Mesothelial cell of epicardium (in vitro differentiated cells): ENCODE measurements at places on chromosomes 3 and 15.

DNA sequence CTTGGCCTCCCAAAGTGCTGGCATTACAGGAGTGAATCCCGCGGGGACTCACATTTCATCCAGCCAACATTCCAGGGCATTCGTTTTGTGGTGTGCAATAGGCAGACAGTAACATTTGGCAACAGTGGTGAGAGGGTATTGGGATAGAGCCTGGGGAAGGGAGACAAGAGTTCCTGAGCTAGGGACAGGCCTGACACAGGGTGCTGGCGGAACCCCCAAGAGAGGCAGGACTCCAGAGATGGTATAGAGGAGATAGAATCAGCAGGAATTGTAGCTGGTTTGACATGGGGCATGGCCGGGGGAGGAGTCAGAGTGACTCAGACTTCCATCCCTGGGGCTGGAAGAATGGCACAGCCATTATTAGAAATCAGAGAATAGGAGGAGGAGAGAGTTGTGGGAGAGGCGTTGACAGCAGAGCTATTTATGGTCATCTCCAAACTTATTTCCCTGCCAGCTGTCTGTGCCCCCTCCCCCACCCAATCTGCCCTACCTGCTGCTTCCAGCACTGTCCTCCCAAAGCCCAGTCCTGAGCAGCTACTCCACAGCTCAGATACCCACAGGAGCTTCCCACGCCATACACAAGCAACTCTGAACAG is 4.4 kb upstream of the IDH2 start:
- no peak for DNase-seq

- DNase-seq, result no peak
Measured at GRCh38 chr3:139434764-139435307, 41.5 kb downstream of the RBP2 start.

DNA sequence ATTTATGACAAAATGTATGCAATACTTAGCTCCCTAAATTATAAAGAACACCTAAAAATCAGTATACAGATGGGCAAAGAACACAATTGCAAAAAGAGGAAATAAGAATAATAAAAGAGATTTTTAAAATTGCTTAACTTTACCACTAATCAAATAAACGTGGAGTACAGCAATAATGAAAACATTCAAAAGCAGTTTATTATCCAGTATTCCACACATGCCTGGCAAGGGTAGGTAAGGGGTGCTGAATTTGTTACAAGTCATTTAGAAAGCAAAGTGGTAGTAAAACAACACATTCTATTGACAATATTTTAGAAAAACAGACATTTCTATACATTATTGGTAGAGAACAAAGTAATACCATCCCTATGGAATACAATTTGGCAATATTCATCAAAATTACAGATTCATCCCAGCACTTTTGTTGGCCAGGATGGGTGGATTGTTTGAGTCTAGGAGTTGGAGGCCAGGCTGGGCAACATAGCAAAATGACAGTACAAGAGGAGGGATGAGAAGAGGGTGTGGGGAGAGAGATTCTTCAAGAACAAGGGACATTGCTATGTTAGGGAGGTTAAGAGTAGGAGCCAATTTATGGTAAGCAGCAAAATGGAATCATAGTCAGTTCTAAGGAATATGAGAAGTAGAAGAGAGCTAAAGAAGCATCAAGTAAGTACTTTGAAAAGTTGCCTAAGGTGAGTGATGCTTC is 3.7 kb upstream of the ACKR4 start:
- DNase-seq, result no peak

DNA sequence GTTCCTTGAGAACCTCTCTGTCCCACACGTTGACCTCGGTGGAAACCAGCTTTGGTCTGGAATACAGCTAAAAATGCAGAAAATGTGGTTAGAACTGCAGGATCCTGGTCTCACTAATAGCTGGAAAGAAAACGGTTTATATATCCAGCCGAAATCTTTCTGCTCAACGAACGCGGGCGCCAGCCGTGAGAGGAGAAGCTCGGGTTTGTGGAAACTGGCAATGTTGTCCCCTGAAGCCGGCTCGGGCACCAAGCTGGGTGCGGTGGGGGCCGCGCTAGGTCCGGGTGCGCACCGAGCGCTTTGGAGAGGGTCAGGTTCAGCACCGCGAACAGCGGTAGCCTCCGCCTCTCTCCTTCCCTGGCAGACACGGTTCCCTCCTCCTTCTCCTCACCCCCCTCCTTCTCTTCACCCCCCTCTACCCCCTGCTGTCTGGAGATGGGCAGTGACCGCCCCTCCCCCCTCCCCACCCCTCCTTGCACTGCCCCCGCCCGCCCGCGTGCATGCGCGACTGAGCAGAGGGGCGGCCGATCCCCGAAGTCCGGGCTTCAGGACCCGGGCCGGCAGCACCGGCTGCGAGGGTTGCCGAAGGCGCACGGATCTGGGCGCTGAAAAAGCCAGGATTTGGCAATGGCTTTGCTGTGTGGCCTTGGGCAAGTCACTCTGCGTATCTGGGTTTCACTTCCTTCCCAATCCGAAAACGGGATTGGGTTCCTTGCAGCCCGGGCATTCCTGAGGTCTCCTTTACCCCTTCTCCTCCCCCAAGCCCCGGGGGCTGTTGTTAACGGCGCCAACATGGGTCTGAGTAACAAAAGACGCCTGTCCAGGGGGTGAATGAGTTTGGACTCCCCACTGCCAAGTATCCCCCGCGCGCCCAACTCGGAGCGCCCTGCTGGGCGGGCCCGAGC is at the start of gene SKOR1:
SKOR1 (plus strand) TSS at position 534 of the 905 bp plus-strand sequence; CDS start at position 628, 94 bp downstream.
- DNase-seq, result no peak

- DNase-seq, result no peak
Measured at GRCh38 chr15:58438956-58439355, 7.2 kb downstream of the LIPC start.

DNA sequence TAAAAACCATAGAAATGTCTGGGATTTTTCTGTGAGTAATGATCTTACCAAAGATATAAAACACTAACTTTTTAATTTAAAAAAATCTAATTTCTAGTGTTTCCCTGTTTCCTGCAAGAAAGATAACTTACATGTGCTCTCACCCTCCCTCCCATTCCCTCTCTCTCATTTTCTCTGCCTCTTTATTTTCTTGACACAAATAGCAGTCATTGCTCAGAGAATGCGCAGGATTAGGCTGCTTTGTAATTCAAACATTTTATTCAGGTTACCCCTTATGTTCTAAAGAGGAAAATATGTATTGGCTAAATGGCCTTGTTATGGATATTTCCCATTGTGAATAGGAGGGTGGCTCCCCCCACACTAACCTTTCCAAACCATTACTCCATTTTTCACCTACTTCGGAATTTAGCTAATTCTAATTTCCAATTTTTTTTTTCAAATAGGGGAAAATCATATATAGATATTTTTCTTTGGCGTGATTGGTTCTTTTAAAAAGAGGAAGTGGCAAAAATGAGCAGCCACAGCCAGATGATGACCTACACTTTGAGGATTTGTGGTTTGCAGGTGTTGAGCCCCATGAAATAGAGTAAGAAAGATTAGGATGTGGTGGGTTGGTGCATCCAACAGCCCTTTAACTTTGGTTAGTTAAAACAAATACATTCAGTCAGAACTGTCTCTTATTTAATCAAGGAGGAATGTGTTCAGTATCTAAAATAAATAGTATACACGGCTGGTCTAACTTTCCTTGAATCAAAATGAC is 554.4 kb downstream of the IGSF11 start:
- no peak for DNase-seq

DNA sequence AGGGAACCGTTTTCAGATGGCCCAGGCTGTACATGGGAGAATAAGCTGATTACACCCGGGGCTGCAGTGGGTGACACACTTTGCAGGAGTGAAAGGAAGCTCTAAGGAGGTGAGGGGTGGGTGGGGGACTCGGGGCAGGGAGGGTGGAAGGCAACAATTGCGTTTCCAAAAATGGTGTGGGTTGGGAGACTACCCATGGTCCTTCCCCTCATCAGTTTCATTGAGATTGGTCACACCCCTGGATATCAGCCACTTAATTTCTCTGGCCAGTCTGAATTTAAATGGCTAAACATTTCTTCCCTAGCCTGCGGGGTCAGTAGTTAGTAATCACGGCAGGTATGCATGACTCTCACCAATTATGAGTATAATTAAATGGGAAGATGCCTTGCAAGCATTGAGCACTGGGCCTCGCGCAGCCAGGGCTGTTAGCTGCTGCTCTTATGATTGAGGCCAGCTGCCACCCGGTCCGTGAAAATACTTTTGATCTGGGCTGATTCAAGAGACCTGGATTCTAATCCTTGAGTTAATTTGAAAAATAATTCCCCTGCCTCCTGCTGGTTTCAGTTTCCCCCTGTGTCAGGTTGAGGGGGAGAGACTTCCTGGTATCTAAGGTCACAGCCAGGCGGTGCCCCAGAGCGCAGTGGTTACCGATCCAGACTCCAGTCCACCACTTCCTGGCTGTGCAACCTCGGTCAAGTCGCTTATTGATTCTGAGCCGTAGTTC is 23.3 kb downstream of the SLC6A6 start:
- DNase-seq, result no peak

DNA sequence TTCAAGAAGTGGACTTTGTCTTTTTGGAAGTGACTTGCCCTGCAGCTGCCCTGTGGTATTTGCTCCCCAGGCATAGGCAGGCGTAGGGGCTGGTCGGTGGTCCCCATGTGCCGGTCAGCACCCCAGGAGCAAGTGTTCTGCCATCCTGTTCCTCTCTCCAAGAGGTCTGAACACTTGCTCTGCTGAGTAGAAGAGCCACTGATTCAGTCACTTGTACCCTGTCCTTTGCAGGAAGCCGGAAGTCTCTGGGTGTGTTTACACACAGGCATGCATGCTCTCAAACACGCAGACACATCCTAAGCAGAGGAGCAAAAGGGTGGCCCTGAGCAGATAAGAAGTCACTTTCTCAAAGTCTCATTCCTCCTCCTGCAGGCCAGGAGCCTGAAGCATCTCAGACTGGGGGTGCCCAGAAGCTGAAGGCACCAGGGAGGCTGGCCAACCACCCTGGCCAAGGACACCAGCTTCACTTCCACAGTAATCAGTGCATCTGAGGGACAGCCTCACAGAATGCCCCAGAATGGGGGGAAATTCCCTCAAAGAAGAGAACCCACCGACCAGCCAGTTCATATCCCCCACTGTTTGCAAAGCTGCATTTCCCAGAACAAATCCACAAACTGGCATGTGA is 88.7 kb upstream of the POMGNT2 start:
- DNase-seq, result no peak

- no peak for DNase-seq
Measured at GRCh38 chr15:90834626-90835025, 33.8 kb upstream of the FURIN start.

- no peak for DNase-seq
Measured at GRCh38 chr15:35107122-35107521, 22.0 kb upstream of the NANOGP8 start.

GRCh38 chr15:46296797-46297196 is 662.0 kb downstream of the SQOR start:
- DNase-seq, result no peak

DNA sequence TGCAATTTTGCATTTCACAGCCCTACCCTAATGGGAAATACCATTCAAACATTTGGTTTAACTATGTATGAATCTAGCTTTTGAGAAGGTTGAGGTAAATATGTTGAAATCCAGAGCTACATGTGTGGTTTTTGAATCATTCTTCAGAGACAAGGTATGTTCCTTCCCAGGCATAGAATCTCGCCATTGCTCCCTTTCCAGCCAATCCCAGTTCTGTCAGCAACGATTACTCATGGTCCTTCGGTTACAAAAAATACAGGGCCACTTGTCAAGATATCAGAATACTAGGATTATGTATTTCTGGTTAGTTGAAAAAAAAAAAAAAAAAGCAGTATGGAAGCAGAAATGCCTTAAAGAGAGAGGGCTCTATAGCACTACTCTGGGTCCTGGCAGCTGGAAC is 182.4 kb downstream of the RBMS3 start:
- DNase-seq, result no peak

DNA sequence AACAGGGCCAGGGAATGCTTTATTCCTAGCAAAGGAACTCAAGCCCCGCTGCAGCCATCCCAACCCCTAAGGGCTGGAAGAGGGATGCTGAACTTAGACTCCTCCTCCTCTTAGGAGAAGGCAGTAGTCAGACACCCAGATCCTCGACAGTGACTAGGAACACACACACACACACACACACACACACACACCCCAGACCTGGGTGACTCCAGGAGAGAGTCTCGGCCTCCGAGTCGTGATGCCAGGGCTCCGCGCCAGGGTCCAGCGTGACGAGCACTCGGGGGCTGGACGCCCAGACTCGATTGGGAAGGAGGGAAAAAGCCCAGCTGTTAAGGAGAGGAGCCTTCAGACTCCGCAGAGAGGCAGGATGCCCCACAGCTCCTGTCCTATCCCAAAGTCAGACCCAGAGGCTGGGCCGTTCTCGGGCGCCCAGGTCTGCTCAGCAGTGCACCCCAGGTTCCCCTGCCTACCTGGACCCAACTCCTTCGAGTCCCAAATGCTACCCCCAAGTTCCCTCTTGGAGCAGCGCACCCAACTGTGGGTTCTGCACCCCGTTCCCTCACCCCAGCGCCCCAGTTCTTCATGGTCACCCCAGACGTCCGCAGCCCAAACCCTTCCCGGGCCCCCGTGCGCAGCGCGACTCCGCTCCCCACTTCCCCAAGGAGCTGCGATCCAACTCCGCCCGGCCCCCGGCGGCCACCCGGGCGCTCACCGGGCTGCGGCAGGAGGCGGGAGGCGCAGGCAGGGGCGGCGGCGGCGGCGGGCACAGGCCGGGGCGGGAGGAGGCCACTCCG is 421 bp downstream of the BMF start:
- no peak for DNase-seq

DNA sequence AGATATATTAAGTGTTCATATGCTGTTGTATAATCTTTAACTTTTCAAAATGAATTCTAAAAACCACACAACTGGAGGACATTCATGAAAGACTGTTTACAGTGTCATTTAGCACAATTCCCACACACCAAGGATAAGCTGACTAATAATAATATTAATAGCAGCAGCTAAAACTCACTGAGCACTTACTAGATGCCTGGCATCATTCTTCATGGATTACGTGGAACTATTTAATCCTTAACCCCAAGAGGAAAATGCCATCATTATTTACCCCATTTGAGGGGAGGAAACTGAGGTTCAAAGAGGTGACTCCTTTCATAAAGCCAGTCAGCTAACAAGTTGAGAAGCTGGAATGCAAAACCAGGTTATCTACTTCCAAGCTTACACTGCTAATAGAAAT is 77.0 kb downstream of the TMEM108 start:
- no peak for DNase-seq

DNA sequence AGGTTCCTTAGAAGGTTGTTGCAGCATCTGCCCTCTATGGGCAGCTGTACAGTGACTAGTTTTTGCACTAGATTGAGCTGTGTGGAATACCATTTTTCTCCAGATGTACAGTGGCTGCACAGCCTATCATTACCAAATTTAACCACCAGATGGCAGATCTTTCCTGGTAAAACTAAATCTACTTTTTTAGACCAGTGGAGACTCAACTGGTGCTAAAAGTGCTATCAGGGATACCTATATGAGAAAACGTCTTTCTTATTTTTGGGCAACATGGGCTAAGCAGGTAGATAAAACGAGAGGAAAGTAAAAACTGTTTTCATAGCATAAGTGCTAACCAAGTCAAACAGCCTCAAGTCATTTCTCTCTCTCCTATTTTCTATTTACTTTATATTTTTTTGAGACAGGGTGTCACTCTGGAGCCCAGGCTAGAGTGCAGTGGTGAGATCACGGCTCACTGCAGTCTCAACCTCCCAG is 21.2 kb downstream of the IGSF10 start:
- DNase-seq, result no peak

- no peak for DNase-seq
Measured at GRCh38 chr3:50336452-50337174, 4.0 kb downstream of the RASSF1 start.
